ENCODE measurements at places on chromosomes 7 and 10. TPM values are rescaled to one million over a fixed set of nuclear protein-coding genes. Genes with fewer than 3 reads are reported as not detected.

Gene VIPR2
- 0.41 TPM for polyA plus RNA-seq

Gene MAGI2
- 9.2 TPM for polyA plus RNA-seq

Gene LRMDA
- polyA plus RNA-seq = 23.6 TPM

Gene SLC35G1
- polyA plus RNA-seq = 7.5 TPM

Gene RHOBTB1
- 55.9 TPM for polyA plus RNA-seq

Gene PVRIG
- 9.1 TPM for polyA plus RNA-seq

Gene SFTPA1
- polyA plus RNA-seq = 19.7 TPM

Gene FGFBP3
- 3.8 TPM for polyA plus RNA-seq

Gene HSPA14
- 19.5 TPM for polyA plus RNA-seq

Gene C10orf71
- polyA plus RNA-seq = not detected

Gene PMS2
- polyA plus RNA-seq = 19.8 TPM

Gene KLF14
- polyA plus RNA-seq = 0.18 TPM

Gene AGAP9
- 37.7 TPM for polyA plus RNA-seq

Gene TMEM26
- polyA plus RNA-seq = 5.4 TPM

DNA sequence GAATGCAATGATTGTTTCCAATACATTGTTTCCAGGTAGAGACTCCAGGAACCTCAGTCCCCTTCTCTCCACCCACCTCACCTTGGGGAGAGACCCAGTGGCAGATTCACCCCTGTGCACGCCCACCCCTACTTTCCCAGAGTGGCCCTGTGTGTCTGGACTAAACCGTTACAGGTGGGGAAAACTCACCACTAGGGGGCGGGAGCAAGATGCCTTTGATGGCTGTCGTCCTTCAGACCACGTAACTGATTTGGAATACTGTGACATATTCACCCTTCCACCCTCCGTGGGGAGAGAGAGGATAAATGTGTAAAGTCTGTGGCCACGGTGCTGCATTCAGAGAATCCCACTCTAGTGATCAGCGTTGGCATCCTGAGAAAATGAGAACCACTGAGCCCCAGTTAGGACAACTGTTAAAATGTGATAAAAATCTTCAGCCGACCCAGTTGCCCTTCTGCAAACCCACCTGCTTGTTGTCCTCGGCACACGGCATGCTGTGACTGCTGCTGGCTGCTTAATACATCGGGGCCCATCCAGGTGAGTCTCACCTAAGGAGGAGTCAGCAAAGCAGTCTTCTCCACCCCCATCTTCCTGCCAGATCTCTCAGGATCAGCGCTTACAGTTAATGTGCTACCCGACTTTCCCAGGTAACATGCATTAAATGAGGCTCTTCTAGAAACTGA lies 41.5 kb upstream of the NMT2 start:
- peak; percentile 68 for DNase-seq

DNA sequence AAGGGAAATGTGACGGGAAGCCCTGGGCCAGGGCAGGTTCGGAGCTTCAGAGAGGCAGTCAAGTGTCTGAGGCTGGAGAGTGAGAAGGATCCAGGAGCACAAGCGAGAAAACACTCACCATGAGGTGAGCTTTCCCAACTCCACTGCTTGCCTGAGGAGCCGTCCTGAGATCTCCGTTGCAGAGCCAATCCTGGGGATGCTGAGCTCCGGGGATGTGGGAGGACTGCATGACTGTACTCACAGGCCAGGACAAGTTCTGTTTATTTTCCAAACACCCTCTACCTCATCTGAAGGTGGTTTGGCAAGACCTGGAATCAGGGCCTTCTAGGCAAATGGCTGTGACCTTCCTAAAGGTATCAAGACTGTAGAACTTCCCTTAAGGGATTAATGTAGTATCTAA lies 38.7 kb downstream of the GLI3 start:
- no peak for DNase-seq

DNA sequence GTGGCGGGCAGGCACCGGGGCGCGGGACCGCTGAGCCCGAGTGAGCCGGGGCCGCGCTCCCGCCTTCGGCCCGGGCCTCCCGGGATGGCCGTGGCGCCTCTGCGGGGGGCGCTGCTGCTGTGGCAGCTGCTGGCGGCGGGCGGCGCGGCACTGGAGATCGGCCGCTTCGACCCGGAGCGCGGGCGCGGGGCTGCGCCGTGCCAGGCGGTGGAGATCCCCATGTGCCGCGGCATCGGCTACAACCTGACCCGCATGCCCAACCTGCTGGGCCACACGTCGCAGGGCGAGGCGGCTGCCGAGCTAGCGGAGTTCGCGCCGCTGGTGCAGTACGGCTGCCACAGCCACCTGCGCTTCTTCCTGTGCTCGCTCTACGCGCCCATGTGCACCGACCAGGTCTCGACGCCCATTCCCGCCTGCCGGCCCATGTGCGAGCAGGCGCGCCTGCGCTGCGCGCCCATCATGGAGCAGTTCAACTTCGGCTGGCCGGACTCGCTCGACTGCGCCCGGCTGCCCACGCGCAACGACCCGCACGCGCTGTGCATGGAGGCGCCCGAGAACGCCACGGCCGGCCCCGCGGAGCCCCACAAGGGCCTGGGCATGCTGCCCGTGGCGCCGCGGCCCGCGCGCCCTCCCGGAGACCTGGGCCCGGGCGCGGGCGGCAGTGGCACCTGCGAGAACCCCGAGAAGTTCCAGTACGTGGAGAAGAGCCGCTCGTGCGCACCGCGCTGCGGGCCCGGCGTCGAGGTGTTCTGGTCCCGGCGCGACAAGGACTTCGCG lies 534 bp downstream of the FZD9 start:
- DNase-seq = peak; percentile 83

DNA sequence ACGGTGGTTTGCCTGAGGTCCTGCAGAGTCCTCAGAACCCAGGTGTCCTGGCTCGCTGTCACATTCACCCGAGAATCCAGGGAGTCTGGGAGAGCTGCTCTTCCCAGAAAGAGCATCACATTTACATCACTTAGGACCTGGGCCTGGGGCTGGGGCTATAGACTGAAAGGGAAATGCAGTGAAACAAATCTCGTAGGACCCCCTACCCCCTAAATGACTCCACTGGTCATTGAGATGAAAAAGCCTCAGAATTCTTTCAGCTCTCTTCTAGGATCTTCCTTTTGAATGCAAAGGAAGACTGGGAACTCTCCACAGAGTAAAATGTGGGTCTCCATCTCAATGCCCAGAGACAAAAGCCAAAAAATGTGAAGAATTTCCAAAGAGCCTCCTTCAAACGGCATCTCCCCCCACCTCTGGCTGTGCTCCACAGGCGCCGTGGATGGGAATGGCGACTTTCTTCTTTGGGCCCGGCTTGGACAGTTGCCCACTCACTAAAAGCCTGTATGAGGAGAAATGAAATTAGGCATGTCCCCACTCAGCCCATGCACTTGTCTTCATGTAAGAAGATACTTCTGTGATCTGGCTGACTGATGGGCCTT lies 49.0 kb upstream of the PODXL start:
- DNase-seq = no peak

- no peak for DNase-seq
Observed at GRCh38 chr10:86403183-86403797, 36.7 kb upstream of the GRID1 start.

- no peak for DNase-seq
Observed at GRCh38 chr7:1644341-1645070, 25.6 kb upstream of the ELFN1 start.

GRCh38 chr7:42856605-42856987 lies 55.3 kb downstream of the C7orf25 start:
- no peak for DNase-seq

DNA sequence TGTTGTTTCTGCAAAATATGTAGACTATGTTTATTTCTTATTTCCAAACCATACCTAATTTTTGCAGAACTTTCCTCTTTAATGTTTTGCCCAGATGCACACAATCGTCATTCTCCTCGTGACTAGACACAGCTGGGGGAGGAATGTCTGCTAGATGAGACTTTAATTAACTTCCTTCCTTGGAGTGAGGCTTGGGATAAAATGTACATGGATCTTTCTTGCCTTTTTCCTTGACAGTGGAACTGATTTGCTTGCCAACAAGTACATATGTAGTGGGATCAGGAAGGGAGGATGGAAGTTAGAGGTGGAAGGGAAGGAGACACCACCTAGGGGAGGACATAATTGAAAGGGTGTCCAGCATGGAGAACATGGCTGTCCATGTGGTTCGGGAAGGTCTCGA lies 172.5 kb downstream of the VTI1A start:
- DNase-seq = peak; percentile 70

- DNase-seq = peak; percentile 20
Observed at GRCh38 chr7:816751-817671, 15.3 kb upstream of the SUN1 start.

DNA sequence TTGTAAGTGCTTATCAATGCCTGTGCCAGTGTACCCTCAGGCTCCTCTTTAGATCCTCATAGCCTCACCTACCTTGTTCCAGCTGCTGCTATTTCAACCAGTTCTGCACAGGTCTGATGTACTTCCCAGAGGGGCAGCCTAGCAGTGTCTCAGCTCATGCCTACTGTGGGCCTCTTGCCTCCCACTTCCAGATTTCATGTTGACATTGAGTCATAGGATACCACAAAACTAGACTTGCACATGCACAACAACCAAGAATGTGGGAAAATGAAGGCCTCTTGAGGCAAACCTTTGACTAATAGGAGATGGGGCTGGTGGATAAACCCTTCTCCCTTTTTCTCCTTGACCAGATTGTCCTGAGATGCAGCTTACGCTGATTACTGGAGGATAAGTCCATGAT lies 31.0 kb downstream of the PON3 start:
- DNase-seq = no peak

- no peak for DNase-seq
Observed at GRCh38 chr7:35389636-35390035, 135.7 kb upstream of the TBX20 start.

DNA sequence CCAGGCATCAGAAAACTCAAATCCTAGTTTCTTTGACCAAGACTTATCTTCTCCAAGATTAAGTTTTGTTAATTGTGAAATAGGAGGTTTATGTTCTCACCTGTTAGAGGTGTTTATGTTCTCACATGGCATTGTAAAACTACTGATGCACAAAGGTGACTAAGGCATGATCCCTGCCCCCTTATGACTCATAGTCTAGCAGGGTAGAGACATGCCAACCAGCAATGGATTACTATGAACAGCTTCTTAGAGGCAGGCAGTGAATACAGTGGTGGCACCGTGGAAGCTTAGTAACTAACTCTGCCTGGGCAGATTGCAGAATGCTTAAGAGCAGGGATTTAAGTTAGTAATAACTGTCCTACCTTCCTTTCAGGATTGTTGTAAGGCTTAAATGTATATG lies 400.9 kb downstream of the SORCS3 start:
- no peak for DNase-seq

GRCh38 chr10:127034790-127035189 lies 129.6 kb downstream of the DOCK1 start:
- DNase-seq = no peak

- DNase-seq = no peak
Observed at GRCh38 chr7:7330997-7331396, 148.7 kb downstream of the C1GALT1 start.

DNA sequence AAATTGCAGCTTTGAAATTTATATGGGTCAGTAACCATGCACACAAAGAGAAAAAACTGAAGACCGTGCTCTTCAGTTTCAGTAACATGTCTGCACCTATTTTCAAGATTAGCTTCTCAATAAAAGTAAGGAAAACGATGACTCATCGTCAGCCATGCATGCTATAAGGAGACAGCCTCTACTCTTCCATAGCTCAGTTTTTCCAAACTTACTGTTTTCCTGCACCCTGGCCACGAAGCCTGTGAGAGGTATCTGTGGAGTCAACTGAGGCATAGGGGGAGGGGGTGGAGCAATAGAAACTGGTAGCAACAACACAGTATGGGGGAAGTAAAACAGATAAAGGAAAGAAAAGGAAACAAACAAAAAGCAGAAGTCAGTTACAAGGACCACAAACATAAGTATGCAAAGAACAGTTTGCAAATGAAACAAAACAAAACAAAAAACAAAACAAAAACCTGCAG lies 58.0 kb downstream of the PDSS1 start:
- no peak for DNase-seq

- no peak for DNase-seq
Observed at GRCh38 chr7:67105377-67105776, 108.7 kb downstream of the TYW1 start.

GRCh38 chr10:60578217-60578616 lies 188.5 kb upstream of the ANK3 start:
- DNase-seq = no peak

GRCh38 chr10:71623098-71623985 lies 96.2 kb downstream of the C10orf105 start:
- DNase-seq = peak; percentile 37

GRCh38 chr7:29806208-29806994 lies at the start of gene WIPF3:
Gene WIPF3, plus strand, starts transcription at chr7:29806508. Its CDS starts 28,217 bp downstream, at chr7:29834725.
- no peak for DNase-seq

DNA sequence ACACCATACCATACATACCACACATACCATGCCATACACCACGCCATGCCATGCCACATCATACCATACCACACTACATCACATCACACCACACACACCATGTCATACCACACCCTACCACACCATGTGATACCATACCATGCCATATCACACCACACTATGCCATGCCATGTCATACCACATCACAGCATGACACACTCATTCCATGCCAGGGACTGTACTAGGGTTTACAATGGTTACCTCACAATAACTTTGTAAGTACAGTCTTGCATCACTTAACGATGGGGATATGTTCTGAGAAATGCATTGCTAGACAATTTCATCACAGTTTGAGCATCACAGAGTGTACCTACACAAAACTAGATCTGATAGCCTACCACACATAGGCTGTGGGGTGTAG lies 14.5 kb downstream of the PYROXD2 start:
- no peak for DNase-seq

GRCh38 chr7:70758646-70759045 lies 373.3 kb upstream of the GALNT17 start:
- no peak for DNase-seq

GRCh38 chr7:37901236-37901827 lies 15.3 kb downstream of the SFRP4 start:
- no peak for DNase-seq

DNA sequence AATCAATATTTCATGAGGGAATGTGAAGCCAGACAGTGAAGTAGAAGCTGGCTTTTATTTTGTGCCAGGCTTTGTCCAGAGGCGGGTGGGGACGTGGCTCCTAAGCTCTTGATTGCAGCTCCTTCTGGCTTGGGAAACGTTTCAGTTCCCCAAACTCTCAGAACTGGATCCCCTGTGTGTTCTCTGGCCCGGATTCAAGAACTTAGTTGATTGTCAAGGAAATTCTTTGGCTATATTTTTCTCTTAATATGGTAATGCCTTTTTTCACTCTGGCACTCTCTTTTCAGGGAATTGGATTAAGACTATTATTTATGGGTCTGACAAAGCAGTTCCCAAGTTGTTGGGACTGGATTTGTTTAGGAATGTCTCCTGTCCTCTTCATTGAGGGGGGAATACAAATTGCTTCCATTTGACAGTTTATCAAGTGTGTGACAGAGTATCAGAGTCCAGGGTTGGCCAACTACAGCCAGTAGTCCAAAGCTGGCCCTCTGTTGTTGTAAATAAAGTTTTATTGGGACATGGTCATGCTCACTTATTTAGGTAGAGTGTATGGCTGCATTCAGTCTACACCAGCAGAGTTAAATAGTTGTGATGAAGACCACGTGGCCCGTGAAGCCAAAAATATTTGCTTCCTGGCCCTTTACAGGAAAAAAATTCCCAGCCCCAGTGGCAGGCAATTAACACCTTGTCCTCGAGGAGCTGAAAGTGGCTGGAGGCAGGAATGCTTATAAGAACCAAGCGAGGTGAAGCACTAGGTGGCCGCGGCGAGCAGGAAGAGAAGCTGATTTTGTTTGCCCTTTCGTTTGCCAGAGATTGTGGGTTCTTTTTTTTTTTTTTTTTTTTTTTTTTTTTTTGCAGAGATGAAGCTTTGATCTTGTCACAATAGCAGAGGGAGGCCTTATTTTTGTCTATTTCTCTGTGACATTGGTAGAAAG lies 34.3 kb downstream of the HTRA1 start:
- peak; percentile 68 for DNase-seq
